Activated naive CD8-positive, alpha-beta T cell treated with anti-CD3 and anti-CD28 coated beads, Interleukin-2, amount 50 U/mL, for 16 hours (primary cell): ENCODE measurements at places on chromosomes 1 and 21.

DNA sequence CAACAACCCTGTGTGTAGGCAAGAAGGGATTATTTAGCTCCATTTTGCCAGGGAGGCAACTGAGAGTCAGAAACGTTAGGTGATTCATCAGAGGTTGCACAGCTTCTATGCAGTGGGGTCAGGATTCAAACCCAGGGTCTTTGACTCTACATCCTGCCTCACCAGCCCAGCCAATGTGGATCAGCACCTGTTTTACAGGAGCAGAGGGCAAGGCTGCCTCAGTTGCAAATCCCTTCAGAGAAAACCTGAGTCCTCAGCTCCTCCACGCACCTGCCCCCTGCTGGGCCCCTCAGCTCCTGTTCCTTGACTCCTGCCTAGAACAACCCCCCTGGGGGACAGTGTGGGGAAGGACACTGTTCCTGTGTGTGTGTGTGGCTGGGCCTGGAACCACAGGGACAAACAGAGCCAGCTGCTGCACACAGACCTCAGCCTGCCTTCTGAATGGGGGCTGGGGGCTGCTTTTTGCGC is 61.6 kb downstream of the LRRN2 start:
- DNase-seq: no peak

GRCh38 chr1:154960446-154961136 is 991 bp downstream of the PYGO2 start:
- DNase-seq: no peak

- DNase-seq: no peak
These were observed 5.8 kb downstream of the PDZK1 start for GRCh38 chr1:145701306-145701862.

GRCh38 chr1:8104278-8105236 is 78.4 kb upstream of the ERRFI1 start:
- DNase-seq: no peak

- DNase-seq: no peak
These were observed 24.1 kb upstream of the TTF2 start for GRCh38 chr1:117036018-117036461.

DNA sequence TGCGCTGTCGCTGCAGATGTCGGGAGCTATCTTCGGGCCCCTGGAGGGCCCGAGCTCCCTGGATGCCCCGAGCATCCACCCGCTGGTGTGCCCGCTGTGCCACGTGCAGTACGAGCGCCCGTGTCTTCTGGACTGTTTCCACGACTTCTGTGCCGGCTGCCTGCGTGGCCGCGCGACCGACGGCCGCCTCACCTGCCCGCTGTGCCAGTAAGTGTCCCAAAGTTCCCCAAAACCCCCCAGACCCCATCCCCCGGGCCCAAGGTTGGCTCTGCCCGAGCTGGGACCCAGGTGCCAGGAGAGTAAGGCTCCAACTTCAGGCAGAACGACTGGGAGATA is 569 bp downstream of the RNF207 start:
- no peak for DNase-seq

DNA sequence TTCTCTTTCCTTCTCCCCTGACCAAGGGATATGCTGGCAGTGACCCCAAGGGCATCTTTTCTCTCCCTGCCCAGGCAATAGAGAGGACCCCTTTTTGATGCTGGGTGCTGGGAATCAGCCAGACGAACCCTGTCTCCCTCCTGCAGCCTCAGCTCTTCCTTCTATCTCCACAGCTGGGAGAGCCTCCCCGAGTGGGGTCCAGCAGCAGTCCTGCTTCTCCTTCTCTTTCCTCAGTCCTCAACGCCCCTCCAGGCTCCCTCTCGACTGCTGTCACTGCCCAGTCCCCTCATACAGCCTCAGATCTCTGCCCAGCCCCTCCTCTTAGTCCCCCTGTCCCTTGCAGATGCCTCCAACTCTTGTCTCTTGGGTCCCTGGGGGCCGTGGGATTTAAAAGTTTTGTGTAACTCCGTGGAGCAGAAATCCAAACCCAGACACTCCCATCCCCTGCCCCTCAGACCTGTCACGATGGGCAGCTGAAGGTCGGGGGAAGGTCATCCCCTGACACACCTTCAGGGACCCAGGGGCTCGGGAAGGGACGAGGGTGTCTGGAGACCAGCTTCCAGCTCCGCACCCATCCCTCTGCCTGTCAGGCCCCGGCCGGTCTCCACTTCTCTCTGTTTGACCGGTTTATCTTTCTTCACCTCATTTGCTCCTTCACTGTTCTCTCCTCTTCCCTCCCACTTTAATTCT is 5.8 kb upstream of the ETV3L start:
- DNase-seq: no peak

GRCh38 chr1:26981146-26981846 is 12.2 kb upstream of the TRNP1 start:
- DNase-seq: no peak

DNA sequence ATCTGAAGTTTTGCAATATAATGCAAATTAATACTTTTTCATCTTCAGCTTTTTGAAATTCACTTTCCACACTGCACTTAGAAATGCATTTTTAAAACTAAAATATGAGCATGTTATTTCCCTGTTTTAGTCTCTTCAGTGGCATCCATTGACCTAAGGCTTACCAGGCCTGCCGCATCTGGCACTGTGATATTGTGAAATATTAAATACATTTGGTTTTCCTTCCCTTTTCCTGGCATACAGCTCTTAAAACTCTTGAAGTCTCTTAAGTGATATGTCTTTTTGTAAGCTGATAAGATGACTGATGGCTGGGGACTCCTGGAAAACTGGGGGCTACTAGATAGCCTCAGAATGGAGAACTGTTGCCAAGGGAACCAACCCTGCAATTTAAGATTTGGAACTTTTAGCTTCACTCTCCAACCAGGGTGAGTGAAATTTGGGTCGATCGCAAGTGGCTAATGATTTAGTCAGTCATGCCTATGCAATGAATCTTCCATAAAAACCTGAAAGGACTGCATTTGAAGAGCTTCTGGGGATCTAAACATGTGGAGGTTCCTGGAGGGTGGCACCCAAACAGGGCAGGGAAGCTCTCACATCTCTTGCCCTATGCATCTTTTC is 75.5 kb upstream of the PDC start:
- no peak for DNase-seq

GRCh38 chr21:42395905-42396651 is at the start of gene TMPRSS3:
Gene TMPRSS3 (minus strand): TSS chr21:42396052. CDS start chr21:42395417, 635 bp downstream.
- DNase-seq: no peak

GRCh38 chr1:30660241-30660640 is 63.1 kb downstream of the MATN1 start:
- no peak for DNase-seq

DNA sequence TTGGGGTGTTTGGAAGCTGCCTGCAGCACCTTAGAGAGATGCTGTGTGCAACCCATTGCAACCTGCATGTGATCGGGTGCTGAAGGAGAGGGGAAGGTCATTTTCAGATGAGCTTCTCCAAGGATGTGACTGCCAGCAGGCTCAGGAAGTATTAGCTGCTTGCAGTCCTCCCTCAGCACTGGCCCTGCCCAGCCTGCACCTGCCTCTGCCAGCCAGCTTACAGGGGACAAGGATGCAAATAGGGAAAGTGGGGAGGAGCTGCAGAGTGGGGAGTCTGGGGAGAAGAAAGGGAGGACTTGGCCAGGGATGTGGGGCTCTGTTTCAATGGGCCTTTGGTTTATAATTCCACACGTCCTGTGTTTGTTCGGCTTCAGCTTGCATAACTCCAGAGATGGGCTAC is 254.5 kb downstream of the RRAGC start:
- DNase-seq: no peak

- no peak for DNase-seq
These were observed 8.6 kb upstream of the EEIG2 start for GRCh38 chr1:108551137-108551862.

DNA sequence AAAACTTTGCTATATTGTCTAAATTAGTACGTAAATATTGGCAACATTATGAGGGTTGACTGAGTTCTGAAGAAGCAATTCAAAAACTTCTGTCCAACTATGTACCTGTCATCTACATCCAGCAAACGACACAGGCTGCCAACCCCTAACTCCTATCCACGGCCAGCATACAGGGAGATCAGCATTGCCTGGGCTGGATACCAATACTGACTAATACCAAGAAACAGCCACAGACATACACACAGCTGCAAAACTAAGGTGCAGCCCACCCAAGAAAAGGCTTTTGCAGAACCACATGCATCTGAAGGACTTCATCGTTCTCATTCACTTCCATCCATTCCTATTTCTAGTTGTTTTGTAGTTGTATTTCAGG is 2.0 kb downstream of the KIAA0319L start:
- no peak for DNase-seq

DNA sequence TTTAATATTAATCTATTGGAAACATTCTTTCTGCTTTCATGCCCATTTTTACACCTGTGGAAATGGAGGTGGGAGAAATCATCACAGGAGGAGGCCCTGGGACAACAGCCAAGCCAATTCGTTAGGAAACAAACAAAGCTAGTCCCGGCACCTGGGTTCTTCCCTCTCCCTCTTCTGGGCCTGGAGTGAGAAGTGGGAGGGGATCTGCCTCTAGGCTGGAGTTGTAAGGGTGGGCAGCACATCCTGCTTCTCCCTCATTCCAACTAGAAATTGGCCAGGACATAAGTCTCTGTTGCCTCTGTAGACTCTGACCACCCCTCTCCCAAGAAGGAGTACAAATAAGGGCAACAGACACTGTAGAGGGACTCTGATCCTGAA is 20.2 kb upstream of the ERO1B start:
- DNase-seq: no peak

DNA sequence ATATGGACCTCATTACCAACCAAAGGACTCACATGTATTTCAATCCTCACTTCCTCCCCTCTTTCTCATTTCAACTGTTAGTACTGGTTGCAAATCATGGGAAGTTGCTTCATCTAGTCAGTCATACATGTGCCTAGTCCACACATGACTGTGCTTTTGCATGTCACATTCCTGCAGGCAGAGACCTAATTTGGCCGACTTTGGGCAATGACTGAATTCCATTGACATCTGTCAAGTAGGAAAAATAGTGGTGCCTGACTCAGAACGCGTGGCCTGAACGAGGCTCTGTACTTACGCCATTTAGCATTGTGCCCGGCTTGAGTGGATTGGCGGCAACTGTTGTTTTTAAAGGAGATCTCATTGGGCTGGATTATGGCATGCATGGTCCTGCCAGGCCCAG is 18.0 kb downstream of the PTPRU start:
- no peak for DNase-seq
